Chondrocyte (in vitro differentiated cells): ENCODE measurements at places on chromosomes 13 and 19. TPM values are rescaled to one million over a fixed set of nuclear protein-coding genes. Genes with fewer than 3 reads are reported as not detected.
A peak's percentile ranks its signal among the peaks of the same experiment; 100 is the strongest.

Gene NKPD1
- 0.10 to 0.13 TPM in 2 of 3 replicates, not detected in the other for total RNA-seq

Gene ZNF763
- 1.1 to 3.5 TPM (median 2.7 TPM) in 3 replicates for total RNA-seq

Gene PTH2
- not detected in 3 replicates for total RNA-seq

GRCh38 chr19:16922592-16922934 lies 33.8 kb downstream of the F2RL3 start:
- DNase-seq, result no peak
- peaks cover 5% of the 10 kb centered on the region for H3K36me3 ChIP-seq
- no peaks in the 10 kb centered on the region for H3K4me1 ChIP-seq
- peaks cover 2% of the 10 kb centered on the region for H3K27me3 ChIP-seq

GRCh38 chr13:43264458-43264857 lies 241.1 kb downstream of the DNAJC15 start:
- H3K36me3 ChIP-seq, result no peaks in the 10 kb centered on the region
- no peak for DNase-seq
- peaks cover 22% of the 10 kb centered on the region for H3K4me1 ChIP-seq
- no peak overlapping the region for H3K27ac ChIP-seq
- no peaks in the 10 kb centered on the region for H3K27me3 ChIP-seq

GRCh38 chr19:16026756-16027155 lies 49.5 kb upstream of the TPM4 start:
- peak; percentile 17 for DNase-seq
- H3K4me1 ChIP-seq, result no peaks in the 10 kb centered on the region
- no peak overlapping the region for H3K27ac ChIP-seq
- no peak overlapping the region for H3K4me3 ChIP-seq
- no peaks in the 10 kb centered on the region for H3K36me3 ChIP-seq
- peaks cover 12% of the 10 kb centered on the region for H3K27me3 ChIP-seq

GRCh38 chr13:33612641-33613638 lies 205.0 kb upstream of the RFC3 start:
- peaks cover 2% of the 10 kb centered on the region for H3K36me3 ChIP-seq
- H3K27ac ChIP-seq, result no peak overlapping the region
- no peaks in the 10 kb centered on the region for H3K27me3 ChIP-seq
- peaks cover 15% of the 10 kb centered on the region for H3K4me1 ChIP-seq

DNA sequence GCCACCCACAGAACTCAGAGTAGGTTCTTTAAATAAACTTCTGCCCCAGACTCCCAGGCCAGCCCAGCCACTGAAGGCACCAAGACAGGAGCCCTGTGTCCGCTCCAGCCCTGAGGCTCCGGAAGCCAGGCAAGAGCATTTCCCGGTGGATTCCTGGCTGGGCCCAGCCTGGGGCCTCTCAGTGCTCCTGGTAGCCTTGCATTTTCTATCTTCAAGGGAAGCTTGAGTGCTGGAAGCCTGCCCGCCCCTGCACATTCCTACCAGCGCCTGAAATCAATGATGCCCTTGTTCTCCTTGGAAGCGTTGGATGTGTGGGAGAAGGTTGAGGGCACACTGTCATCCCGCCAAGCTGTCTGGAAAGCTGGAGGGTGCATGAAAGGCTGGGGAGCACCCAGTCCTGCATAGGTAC lies 70.3 kb downstream of the ALOX5AP start:
- no peak for DNase-seq
- peaks cover 69% of the 10 kb centered on the region for H3K4me1 ChIP-seq
- H3K27me3 ChIP-seq, result no peaks in the 10 kb centered on the region

- no peaks in the 10 kb centered on the region for H3K27me3 ChIP-seq
- H3K27ac ChIP-seq, result no peak overlapping the region
- no peak for DNase-seq
- H3K4me3 ChIP-seq, result no peak overlapping the region
- peaks cover 25% of the 10 kb centered on the region for H3K4me1 ChIP-seq
These were observed 84.0 kb upstream of the SLC7A1 start for GRCh38 chr13:29679396-29680053.

- no peaks in the 10 kb centered on the region for H3K27me3 ChIP-seq
- no peak overlapping the region for H3K4me3 ChIP-seq
- no peak overlapping the region for H3K27ac ChIP-seq
- H3K4me1 ChIP-seq, result no peaks in the 10 kb centered on the region
- H3K36me3 ChIP-seq, result peaks cover 13% of the 10 kb centered on the region
These were observed 46.3 kb downstream of the POLR1D start for GRCh38 chr13:27667946-27668345.

GRCh38 chr19:54268936-54269335 lies 11.9 kb upstream of the LILRB5 start:
- H3K4me3 ChIP-seq, result no peak overlapping the region
- H3K27me3 ChIP-seq, result peaks cover 19% of the 10 kb centered on the region
- H3K4me1 ChIP-seq, result no peaks in the 10 kb centered on the region
- H3K27ac ChIP-seq, result no peak overlapping the region
- DNase-seq, result no peak

GRCh38 chr19:2246801-2247361 lies 2.2 kb upstream of the AMH start:
- no peak overlapping the region for H3K27ac ChIP-seq
- no peak for DNase-seq
- H3K27me3 ChIP-seq, result no peaks in the 10 kb centered on the region
- H3K36me3 ChIP-seq, result peaks cover 5% of the 10 kb centered on the region
- H3K4me1 ChIP-seq, result peaks cover 7% of the 10 kb centered on the region

DNA sequence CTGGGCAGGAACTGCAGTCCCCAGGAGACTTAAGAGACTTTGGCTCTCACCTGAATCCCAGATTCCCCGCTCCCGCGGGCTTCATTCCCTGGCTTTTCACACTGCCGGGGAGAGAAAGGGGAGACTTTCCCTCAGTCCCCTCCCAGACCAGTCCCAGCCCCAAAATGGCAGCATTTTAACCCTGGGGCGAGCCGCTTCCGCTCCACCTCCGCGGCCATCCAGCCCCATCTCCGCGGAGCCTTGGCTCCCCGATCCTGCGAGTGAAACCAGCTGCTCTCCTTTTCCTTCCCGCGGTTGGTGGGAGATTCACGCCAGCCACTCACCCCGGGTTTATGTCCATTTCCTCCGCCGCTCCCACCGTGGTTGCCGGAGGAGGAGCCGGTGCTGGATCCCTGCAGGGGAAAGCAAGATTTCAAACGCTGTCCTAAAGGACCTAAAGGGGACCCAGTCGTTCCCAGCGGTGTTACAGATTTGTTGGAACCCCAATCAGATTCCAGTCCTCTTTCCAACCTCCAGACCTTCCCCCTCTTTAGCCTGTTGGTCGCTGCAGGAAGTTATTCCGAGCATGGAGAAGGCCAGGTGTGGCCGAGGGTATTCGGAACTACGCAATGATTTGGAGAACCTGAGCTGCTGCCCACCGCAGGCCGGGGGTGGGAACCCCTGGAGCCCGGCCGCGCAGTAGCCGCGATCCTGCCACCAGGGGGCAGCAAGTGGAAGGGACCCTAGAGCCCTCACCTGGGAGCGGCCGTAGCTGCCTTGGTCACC lies 3.4 kb downstream of the DMKN start:
- no peaks in the 10 kb centered on the region for H3K36me3 ChIP-seq
- peaks cover 17% of the 10 kb centered on the region for H3K4me1 ChIP-seq
- peak overlapping the region; percentile 65 for H3K4me3 ChIP-seq
- no peak for DNase-seq
- H3K27me3 ChIP-seq, result peaks cover 68% of the 10 kb centered on the region

GRCh38 chr19:40312533-40312932 lies 27.4 kb upstream of the AKT2 start:
- H3K36me3 ChIP-seq, result peaks cover 3% of the 10 kb centered on the region
- no peak overlapping the region for H3K27ac ChIP-seq
- H3K27me3 ChIP-seq, result no peaks in the 10 kb centered on the region
- DNase-seq, result no peak
- H3K4me3 ChIP-seq, result no peak overlapping the region
- H3K4me1 ChIP-seq, result no peaks in the 10 kb centered on the region

- H3K27ac ChIP-seq, result no peak overlapping the region
- H3K4me3 ChIP-seq, result no peak overlapping the region
- no peak for DNase-seq
- H3K27me3 ChIP-seq, result no peaks in the 10 kb centered on the region
- H3K4me1 ChIP-seq, result peaks cover 24% of the 10 kb centered on the region
- H3K36me3 ChIP-seq, result peaks cover 2% of the 10 kb centered on the region
These were observed 530.7 kb upstream of the SLITRK1 start for GRCh38 chr13:84413016-84413415.

DNA sequence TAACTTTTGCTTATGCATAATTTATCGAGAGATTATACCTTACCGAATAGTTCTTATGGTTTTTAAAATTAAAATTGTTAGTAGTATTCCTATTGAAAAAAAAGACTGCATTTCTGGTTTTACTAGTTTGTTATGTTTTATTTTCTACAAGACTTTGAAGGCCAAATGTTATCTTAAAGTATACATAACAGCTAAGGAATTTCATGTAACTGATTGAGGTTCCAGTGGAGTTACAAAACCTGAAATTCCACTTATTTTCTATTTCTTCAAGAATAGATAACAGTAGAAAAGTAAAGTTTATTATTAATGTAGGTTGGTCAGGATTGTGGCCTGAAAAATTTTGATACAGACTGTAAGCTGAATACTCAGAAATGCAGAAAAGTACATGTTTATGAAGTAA lies 1216.0 kb upstream of the PCDH20 start:
- H3K27me3 ChIP-seq, result no peaks in the 10 kb centered on the region
- no peaks in the 10 kb centered on the region for H3K36me3 ChIP-seq
- DNase-seq, result no peak
- no peak overlapping the region for H3K27ac ChIP-seq
- H3K4me3 ChIP-seq, result no peak overlapping the region

DNA sequence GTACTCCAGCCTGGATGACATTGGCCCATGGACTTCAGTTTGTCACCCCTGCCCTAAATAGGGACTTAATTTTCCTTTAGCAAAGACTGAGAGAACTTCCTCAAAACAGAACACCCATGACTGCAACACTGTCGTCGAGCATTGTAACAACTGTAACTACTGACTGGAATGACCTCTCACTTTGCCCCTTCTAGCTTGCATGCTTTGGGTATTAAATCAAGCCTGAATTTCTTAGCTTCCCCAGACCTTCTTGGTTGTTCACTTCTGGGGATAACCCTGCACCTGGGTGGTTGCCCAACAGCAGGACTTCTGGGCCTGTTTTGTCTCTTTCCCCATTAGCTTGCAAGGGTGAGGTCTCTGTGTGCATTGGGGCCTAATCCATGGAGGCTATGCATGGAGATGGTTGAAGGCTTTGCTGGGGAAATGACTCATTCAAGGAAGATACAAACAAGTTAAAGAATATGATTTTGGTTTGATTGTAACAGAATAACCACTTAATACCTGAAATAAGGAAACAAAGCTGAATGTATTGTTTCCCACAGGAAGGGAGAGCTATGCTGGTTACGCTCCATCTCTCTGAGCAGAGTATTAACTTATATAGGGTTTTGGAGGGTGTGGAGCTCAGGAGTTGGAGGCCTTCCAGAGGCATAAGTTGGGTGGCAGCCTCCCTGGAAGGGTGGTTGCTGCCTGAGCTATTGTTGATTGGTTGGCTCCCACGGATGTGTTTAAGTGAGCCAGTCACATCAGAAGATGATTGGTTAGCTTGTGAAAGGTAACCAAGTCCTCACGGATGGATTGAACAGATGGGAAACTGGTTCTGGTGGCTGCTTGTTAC lies 34.7 kb upstream of the UBAC2 start:
- peaks cover 6% of the 10 kb centered on the region for H3K27me3 ChIP-seq
- DNase-seq, result no peak
- no peak overlapping the region for H3K4me3 ChIP-seq
- H3K4me1 ChIP-seq, result peaks cover 4% of the 10 kb centered on the region
- H3K27ac ChIP-seq, result no peak overlapping the region

DNA sequence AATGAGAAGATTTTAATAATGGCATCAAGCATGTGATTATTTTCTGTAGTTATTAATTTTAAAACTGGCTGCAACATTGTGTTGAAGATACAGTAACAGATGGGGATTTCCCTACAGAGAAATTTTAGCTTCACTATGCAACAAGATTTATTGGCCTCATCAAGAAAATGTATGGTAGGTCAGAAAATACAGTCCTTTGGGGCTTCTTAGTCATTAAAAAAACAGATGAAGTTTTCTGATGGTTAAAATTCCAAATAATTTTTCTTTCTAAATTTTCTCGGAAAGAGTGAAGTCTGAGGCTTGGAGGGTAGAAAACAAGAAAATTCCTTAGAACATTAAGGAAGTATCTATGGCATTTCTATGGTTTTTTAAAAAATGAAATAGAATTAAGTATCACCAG lies 1790.8 kb upstream of the PCDH20 start:
- no peaks in the 10 kb centered on the region for H3K36me3 ChIP-seq
- DNase-seq, result no peak
- H3K4me1 ChIP-seq, result peaks cover 26% of the 10 kb centered on the region
- no peaks in the 10 kb centered on the region for H3K27me3 ChIP-seq
- H3K27ac ChIP-seq, result peak overlapping the region; percentile 46
- no peak overlapping the region for H3K4me3 ChIP-seq

GRCh38 chr19:48469289-48469881 lies at the start of gene CYTH2:
TSS of gene CYTH2 (plus strand) at chr19:48469369. CDS start at chr19:48469508, 139 bp downstream.
- peaks cover 20% of the 10 kb centered on the region for H3K36me3 ChIP-seq
- H3K27me3 ChIP-seq, result no peaks in the 10 kb centered on the region
- DNase-seq, result no peak
- H3K4me1 ChIP-seq, result peaks cover 28% of the 10 kb centered on the region
- peak within 1 kb of the TSS; percentile 82 for H3K4me3 ChIP-seq

GRCh38 chr19:16566161-16566560 lies 6.1 kb downstream of the SLC35E1 start:
- H3K4me1 ChIP-seq, result peaks cover 27% of the 10 kb centered on the region
- H3K27ac ChIP-seq, result no peak overlapping the region
- H3K4me3 ChIP-seq, result no peak overlapping the region
- no peaks in the 10 kb centered on the region for H3K27me3 ChIP-seq

- H3K27me3 ChIP-seq, result peaks cover 42% of the 10 kb centered on the region
- no peak overlapping the region for H3K27ac ChIP-seq
- no peak overlapping the region for H3K4me3 ChIP-seq
- H3K36me3 ChIP-seq, result peaks cover 5% of the 10 kb centered on the region
These were observed 11.9 kb downstream of the LRFN1 start for GRCh38 chr19:39308531-39309304.

DNA sequence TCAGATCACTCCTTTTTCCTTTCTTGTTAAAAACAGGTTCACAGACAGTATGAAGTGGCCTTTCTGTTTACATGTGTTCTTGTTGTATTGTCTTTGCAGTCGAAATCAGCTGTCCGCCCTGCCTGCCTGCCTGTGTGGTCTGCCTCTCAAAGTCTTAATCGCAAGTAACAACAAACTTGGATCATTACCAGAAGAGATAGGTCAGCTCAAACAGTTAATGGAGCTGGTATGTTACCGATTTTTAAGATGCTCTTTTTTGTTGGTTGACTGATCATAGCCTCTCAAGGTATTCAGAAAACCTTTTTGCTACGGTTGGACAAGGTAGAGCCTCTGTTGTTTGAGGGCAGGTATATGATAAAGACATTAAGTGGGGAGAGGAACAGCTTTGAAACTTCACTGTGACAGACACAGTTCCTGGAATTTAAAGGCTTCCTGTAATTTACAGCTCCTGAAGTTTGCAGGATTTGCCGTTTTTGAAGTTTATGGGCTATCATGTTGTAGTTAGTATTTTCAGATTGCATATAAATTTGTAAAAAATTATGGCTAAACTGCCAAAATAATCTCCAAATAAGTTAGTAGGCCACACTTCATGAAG lies 116.1 kb downstream of the LRCH1 start:
- H3K4me3 ChIP-seq, result no peak overlapping the region
- peaks cover 8% of the 10 kb centered on the region for H3K36me3 ChIP-seq
- no peaks in the 10 kb centered on the region for H3K27me3 ChIP-seq
